ENCODE measurements at places on chromosomes 11 and 22.

DNA sequence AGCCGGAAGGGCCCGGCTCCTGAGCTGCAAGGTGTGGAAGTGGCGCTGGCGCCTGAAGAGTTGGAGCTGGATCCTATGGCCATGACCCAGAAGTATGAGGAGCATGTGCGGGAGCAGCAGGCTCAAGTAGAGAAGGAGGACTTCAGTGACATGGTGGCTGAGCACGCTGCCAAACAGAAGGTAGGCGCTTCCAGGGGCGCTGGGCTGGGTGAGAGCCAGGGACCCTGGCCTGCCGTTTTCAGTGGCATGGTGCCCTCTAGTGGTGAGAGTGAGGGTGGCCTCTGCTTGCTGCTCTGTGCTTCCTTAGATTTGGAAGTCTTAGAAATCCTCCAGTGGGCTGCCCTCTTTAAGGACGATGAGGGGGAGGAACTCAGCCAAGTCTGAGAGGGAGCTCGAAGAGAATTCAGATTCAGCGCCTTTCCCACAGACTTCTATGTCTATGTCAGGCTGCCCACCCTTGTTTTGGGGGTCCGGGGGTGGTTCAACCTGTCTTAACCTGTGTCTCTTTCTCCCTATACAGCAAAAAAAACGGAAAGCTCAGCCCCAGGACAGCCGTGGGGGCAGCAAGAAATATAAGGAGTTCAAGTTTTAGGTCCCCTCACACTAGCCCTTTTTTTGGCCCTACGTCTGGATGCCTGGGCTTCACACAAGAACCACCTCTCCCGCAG lies 1.8 kb upstream of the PACS1 start:
- peak; percentile 58 for DNase-seq

- DNase-seq, result no peak
Measured at GRCh38 chr11:110097459-110098012, 4.3 kb downstream of the ZC3H12C start.

DNA sequence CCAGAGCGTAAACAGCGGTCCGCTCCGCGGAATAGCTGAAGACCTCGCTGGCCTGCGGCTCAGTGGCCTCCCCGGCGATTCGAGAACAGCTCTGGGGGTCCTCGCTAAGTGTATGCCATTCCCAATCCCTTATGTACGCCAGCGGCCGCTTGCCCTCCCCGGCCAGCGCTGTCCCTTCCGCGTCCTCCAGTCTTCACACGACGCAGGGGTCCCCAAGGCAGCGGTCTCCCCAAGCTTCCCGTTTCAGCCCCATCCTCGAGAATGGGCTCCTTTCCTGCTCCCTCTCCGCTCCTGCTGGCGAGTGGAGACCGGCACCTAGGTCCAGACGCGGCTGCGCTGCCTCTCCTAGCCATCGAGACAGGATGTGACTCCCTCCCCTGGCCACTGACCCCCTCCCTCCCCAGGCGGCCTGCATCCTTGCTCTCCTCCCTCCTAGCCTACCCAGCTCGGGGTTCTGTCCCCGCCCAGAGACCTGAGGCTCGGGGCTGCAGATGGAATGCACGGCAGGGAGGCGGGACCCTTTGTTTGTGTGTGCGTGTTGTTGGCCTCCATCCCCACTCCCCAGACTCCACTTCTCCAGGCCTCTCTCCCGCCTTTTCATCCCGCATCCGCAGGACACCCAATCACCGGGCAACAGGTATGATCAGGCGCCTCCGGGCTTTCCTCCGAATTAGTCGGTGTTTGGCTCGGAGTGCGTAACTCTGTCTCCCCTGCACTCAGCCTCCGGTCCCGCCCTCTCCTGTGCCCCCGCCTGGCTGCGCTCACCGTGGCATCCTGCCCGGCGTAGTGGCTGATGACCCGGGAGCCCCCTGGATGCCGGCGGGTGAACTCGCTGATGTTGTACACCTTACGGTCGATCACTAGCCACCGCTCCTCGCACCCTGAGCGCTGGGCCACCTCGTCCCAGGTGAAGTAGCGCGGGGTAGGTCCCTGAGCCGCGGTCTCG lies 740 bp downstream of the FADS1 start:
- DNase-seq, result peak; percentile 33

- no peak for DNase-seq
Measured at GRCh38 chr11:47514825-47515647, 37.9 kb downstream of the CELF1 start.

DNA sequence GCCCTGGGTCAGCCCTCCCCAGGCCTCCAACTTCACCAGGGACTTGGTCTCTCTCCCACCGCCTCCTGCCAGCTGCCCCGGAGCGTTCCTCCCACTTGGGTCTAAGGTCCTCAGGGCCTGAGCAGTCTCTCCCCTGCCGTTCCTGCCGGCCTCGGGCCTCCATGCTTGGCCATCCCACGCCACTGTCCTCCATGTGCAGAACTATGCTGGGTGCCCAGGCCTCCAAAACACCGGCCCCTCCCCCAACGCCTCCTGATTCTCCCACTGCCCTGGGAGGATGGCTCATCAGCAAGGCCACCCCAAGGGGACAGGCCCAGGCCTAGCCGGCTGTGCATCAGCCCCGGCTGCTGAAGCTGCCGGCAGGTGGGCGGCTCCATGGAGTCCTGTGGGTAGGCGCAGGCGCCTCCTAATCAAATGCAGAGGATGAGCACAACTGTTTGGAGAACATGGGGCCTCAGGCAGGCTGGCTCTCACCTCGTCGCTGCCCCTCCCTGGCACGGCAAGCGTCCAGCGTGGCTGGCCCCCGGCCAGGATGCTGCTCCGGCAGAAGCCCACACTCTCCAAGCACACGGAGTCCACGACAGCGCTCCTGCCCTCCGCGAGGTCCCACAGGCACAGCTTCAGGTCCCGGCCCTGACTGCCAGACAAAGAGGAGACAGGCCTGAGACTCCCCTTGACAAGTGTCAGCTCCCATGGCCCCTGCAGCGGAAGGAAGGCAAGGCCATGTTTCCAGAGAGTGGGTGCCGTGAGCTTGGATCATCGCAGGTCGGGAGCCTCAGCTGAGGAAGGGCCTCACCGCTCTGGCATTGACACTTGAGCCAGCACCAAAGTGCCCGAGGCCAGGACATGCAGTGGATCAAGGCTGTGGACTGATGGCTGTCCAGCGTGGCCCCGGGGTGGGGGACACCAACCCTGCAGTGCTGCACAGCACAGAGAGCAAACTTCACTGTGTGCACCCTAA lies 42.6 kb downstream of the GNB1L start:
- DNase-seq, result no peak
